ENCODE measurements at places on chromosomes 12 and 14.

- DNase-seq, result no peak
These were observed 9.1 kb downstream of the HEATR5A start for GRCh38 chr14:31411218-31411727.

GRCh38 chr14:28243600-28243999 lies 523.0 kb upstream of the FOXG1 start:
- no peak for DNase-seq

DNA sequence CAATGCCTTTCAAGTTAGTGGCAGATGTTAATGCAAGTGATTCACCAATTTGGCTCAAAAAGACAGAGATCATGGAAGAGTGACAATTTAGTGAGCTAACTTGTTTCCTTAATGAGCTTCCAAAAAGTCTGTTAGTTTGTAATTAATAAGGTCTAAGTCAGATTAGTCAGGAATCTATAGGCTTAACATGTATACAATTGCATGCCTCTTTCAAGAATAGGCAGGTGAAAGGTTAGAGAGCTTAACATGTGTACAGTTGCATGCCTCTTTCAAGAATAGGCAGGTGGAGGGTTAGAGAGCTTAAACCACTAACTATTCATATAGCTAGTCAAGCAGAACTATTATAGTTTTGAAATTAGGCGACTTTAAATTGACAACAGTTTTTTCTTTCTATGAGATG lies 663.8 kb downstream of the C12orf50 start:
- no peak for DNase-seq

GRCh38 chr12:14770496-14771461 lies 32.5 kb downstream of the WBP11 start:
- DNase-seq, result peak; percentile 89

DNA sequence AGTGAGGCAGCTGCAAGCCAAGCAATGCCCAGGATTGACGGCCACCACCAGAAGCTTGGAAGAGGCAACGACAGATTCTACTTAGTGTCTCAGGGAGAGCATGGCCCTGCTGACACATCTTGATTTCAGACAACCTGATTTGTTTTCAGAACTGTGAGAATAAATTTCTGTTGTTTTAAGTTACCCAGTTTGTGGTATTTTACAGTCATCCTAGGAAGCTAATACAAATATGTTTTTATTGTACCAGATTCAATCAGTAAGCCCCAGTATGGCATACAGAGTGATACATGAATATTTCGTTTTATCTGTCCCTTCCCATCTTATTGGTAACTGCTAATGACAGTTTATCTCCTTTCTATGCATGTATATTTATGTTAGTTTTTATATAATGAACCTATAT lies 62.3 kb downstream of the SAMD4A start:
- no peak for DNase-seq

GRCh38 chr12:119803381-119803791 lies 73.7 kb downstream of the CIT start:
- DNase-seq, result no peak

DNA sequence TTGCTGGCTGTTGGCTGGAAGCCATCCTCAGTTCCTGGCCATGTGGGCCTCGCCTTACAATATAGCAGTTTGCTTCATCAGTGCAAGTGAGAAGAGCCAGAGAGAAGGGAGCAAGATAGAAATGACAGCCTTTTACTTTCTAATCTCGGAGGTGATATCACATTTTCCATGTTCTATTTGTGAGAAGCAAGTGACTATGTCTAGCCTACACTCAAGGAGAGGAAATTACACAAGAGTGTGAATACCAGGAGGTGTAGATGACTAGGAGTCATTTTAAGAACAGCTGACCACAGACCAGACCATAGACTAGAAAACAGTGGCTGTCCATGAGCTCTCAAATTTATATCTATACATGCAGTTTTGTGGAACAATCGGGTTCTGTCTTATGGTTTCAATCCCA lies 163.0 kb upstream of the NRXN3 start:
- no peak for DNase-seq

- no peak for DNase-seq
These were observed 4.5 kb upstream of the NFYB start for GRCh38 chr12:104142543-104142942.

GRCh38 chr12:623172-623864 lies 39.9 kb downstream of the NINJ2 start:
- no peak for DNase-seq
